ENCODE measurements at places on chromosomes 11 and 22. TPM values are rescaled to one million over a fixed set of nuclear protein-coding genes. Genes with fewer than 3 reads are reported as not detected.
A peak's percentile ranks its signal among the peaks of the same experiment; 100 is the strongest.

DNA sequence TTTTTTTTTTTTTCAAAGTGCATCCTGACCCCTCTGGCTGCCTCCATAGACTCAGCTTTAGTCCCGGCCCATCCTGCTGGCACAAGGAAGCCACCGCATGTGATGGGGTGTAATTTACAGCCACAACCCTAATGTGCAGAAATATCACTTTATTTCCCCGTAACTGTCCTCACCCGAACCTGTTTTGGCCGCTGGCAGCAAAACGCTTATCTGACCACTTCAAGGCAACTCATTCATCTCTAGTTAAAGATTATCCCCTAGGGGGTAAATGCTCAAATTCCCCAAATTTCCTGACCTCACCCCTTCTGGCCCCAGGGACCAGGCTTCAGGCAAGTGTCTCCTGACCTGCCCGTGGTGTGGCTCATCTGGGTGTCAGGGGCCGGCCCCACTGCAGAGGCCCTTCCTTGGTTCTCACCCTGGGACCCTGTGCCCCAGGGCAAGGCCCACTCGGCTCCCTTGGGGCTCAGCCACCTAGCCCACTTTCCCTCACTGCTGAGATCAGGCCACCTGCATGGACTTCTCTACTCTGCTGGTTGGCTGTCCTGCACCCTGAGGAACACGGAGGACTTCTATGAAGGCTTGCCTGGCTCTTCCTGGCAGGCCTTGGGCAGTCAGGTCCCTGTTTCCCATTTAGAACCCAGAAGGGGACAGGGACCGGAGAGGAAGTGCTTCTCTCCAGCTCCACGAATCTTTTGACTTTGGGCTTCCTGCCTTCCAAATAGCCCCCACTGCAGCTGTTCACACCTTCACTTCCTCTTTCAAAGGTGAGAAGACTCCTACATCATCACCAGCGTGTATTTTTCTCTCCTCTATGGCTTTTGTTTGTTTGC, 53.3 kb downstream of the WNT11 start:
- DNase-seq: no peak

MYEOV gene
- 0.39 TPM for total RNA-seq

DNA sequence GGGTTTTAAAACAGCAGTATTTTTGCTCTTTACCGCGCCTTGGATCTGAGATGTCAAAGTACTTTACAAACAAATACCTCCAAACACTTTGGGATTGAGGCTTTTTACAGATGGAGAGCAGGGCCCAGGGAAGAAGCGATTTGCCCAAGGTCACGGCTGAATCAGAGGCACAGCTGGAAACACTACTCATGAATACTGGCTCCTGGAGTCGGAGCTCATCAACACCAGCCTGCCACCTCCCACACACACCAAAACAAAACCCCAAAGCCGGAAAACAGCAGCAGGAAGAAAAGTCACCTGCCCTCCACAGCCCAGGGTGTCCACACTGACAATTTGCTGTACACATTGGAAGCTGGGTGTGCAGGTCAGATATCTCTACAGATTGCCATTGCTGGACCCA, 339.4 kb downstream of the CADM1 start:
- no peak for DNase-seq

DNA sequence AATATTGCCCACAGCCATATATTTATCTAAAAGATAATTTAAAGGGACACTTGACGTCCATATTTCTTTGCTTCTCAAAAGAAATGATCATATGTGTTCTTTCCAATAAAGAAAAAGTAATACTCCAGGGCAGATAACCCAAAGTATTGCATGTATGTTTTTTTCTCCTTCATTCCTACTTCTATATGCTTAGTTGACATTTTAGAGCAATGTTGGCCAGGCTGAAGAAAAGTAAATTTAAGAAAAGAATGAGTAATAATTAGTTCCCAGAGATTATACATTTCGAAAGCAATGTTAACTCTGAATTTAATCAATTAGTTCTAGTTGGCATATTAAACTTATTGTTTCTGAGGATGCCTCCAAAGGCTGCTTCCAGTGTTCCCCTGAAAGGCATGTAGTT, 48.2 kb downstream of the DNAJC24 start:
- no peak for DNase-seq

ARHGEF12 gene
- 128 TPM for total RNA-seq

DNA sequence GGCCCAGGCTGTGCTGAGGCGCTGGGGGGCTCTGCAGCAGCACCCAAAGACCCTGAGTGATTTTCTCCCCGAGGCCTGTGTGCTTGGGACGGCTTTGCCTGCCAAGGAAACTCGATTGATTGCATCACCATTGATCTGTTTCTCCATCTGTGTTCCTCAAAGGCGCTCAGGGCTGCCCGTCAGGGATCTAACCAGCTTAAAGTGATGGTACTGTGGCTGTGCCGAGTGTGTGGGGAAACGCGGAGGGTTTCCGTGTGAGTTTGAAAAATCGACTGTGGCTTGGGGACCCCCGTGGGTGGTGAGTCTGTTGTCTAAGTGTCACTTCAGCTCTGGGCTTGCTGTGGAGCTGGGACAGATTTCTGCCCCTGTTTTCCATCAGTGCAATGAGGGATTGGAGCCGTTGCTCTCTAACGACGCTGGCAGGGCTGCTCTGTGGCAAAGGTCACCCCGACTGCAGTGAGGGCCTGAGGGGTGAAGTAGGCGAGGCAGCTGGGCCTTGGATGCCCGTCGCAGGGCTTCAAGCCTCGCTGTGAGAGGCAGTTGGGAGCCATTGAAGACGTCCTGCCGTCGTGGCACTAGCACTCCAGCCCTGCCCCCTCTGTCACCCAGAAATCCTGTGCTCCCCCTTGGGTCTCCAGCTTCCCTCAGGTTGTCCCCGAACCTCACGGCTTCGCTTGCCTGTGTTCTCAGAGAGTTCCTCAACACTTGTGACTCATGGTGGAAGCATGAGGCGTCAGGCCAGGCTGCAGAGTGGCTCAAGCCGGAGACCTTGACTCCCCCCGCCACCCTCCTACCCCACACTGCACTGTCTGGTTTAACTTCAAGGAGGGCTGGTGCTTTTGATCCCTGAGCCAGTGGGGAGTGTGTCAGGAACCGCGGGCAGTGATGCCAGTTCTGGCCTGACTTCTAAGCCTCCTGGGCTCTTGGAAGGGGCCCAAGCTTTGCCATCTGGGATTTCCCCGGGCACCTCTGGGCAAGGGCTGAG, 21.8 kb downstream of the CACNA1I start:
- no peak for DNase-seq

ANO5 gene
- under 0.01 TPM for total RNA-seq

- DNase-seq: peak; percentile 9
Measured at GRCh38 chr11:67504950-67505581, at the start of gene PITPNM1. TSS of gene PITPNM1 (minus strand) at chr11:67505363. CDS start at chr11:67504180, 1,183 bp downstream.

B4GAT1 gene
- 18.7 TPM for total RNA-seq

All from dermis microvascular lymphatic vessel endothelial cell (primary cell).